Activated CD8-positive, alpha-beta memory T cell treated with anti-CD3 and anti-CD28 coated beads for 1 hour (primary cell): ENCODE measurements at places on chromosomes 7 and 10.

DNA sequence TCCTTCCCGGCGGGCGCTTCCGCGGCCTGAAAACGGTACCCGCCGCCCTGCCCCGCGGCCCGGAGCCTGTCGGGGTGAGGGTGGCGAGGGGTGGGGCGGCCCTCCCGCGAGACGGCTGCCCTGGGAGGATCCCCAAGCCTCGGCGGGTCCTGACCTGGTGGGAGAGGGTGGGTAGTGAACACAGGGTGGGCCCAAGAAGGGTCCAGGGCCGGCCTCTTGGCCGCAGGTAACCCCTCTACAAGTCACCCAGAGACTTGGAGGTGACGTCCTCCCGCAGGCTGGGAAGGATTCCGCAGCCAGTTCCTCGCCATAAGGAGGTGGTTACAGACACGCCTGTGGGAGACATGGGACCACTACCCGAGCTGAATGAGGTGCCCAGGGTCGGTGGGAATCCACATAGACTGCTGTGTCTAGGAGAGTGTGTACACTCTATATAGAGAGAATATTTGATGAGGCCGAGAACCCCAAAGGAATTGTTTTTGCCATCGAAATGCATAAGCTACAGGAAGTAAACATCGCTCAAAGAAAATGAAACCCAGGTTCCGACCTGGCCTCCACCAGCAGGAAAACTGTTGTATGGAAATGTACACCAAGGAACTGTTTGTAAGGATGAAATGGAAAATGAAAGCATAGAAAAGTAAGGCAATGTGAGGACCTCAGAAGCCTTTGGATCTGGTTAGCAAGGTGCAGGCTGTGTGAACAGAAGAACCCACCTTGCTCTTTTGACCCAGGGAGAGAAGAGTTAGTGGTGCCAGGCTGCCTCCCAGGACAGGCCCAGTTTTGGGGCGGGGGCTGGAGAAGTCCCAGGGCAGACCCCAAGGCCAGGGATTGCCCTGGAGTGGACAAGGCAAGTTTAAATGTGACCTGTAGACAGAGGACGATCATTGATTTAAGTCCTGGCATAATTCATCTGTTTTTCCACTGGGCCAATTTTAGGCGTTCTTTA is 659 bp downstream of the OPTN start:
- DNase-seq: no peak

DNA sequence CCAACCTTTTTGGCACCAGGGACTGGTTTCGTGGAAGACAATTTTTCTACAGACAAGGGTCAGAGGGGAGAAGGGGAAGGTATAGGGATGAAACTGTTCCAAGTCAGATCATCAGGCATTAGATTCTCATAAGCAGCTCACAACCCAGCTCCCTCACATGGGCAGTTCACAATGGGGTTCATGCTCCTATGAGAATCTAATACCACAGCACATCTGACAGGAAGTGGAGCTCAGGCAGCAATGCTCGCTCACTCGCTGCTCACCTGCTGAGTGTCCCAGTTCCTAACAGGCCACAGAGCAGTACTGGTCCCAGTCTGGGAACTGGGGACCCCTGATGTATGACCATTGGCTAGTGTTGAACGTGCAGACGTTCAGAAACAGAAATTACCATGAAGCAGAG is 63.7 kb downstream of the ATE1 start:
- no peak for DNase-seq

- DNase-seq: no peak
Observed at GRCh38 chr10:28793482-28793881, 116.2 kb downstream of the BAMBI start.

DNA sequence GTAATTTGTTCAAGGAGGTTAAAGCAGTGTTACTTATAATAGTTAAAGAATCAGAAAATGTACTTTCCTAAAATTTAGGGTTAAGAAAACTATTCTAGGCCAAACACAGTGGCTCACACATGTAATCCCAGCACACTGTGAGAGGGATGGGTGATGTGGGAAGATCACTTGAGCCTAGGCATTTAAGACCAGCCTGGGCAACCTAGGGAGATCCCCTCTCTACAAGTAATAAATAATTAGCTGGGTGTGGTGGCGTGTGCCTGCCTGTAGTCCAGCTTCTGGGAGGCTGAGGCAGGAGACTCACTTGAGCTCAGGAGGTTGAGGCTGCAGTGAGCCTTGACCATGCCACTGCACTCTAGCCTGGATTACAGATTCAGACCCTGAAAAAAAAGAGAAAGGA is 3.6 kb upstream of the STEAP2 start:
- no peak for DNase-seq

GRCh38 chr7:118109607-118110006 is 74.4 kb upstream of the LSM8 start:
- no peak for DNase-seq

GRCh38 chr7:127755521-127755920 is 103.5 kb downstream of the SND1 start:
- DNase-seq: no peak

- no peak for DNase-seq
Observed at GRCh38 chr10:77305650-77306632, 331.7 kb downstream of the KCNMA1 start.

- DNase-seq: no peak
Observed at GRCh38 chr10:127033216-127034033, 128.2 kb downstream of the DOCK1 start.

- DNase-seq: peak; percentile 21
Observed at GRCh38 chr10:17430647-17431355, 23.6 kb downstream of the ST8SIA6 start.

DNA sequence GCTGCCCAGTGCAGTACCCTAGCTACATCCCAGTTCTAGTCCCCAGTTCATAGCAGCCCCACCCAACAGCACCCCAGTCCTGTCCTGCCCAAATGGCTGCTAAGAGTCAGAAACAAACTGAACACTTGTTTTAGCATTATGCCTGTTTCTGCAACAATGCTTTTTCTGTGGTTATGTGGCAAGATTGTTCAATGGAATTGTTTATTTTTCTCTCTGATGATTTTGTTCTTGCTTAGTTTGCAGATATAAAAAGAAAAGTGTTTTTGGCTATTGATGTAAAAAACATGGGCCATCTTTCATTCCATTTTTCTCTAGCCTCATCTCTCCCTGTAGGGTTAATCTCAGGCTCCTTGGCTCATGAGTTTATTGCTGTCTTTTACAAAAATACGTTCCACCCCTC is 42.5 kb downstream of the LRRC4 start:
- no peak for DNase-seq

- no peak for DNase-seq
Observed at GRCh38 chr10:63718421-63718820, 197.2 kb downstream of the REEP3 start.

DNA sequence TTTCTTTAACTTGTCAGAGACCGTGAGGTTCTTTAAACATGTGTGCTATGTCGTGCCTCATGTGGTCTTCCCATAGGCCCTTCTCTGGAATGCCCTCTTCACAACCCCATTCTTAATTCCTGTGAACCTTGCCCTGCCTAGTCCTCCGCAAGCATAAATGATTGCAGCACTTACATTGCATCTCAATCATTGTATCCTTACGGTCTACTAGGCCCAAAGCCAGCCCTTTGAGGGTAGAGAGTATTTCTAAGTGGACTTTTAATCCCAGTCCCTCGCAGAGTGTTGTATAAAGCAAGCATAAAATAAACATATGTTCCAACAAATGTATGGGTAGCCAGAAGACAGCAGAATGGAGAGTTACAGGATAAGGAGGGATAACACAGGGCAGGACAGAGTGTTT is 92.1 kb upstream of the FAM133B start:
- DNase-seq: no peak

- no peak for DNase-seq
Observed at GRCh38 chr7:121262221-121262620, 66.6 kb upstream of the WNT16 start.

GRCh38 chr10:69810675-69811397 is 9.1 kb downstream of the COL13A1 start:
- DNase-seq: no peak

- no peak for DNase-seq
Observed at GRCh38 chr7:20301311-20301939, 29.3 kb upstream of the ITGB8 start.

DNA sequence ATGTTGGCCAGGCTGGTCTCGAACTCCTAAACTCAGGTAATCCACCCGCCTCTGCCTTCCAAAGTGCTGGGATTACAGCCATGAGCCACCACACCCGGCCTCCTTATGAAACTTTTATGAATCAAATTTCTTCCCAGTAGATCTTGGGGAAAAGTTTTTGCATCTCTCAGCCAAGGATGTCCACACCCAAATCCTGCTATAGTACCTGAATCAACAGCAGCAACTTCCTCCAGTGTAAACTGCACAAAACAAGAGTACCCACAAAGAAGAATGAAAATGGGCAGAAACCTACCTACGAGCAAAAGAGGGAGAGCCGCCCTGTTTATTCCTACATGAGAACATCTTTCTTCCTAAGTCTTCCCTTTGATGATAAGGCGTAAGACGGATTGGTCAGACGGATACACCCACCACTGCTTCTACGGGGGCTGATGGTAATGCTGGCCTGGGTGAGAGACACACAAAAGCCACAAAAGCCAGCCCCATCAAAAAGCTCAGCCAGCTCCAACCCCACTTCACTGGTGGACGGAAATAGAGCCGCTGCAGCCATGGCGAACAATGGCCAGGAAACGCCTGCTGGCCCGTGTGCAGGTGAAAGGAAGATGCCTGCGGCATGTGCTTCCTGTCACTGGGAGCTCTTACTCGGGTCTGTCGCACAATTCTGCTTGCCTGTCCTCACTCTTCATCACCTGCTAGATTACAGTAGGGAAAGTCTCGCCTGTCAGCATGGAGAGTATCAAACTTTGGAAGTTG is 10.4 kb downstream of the JCAD start:
- DNase-seq: no peak

- DNase-seq: no peak
Observed at GRCh38 chr10:42738679-42739078, 43.9 kb upstream of the BMS1 start.

- no peak for DNase-seq
Observed at GRCh38 chr7:111324228-111324627, 233.3 kb downstream of the LRRN3 start.

- DNase-seq: no peak
Observed at GRCh38 chr7:94392393-94392786, 2.3 kb upstream of the COL1A2 start.

DNA sequence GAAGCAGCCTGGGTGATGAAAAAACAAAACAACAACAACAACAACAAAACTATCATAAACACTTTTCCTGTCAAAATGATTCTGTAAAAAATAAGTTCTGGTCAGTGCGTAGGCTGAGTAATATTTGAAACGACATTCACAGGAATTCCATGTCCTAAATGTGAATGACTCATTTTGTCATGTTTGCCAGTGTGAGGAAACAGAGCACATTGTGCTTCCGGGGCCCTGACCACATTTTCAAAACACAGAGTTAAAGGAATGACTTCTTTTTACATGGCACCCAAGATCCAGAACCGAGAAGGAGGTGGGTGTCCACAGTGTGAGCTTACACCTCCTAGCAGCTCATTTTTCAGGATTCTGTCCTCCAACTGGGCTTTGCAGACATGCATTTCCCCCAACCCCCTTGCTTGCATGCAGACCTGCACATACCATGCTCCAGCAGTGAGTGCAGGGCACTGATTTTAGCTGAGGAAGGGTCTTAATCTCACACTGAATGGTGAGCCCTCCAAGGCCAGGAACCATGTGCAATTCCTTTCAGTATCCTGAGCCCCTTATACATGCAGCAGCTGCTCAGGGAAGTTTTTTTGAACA is 3.0 kb downstream of the CLRN3 start:
- no peak for DNase-seq

- DNase-seq: no peak
Observed at GRCh38 chr10:8114741-8115617, 60.5 kb downstream of the GATA3 start.

- peak; percentile 28 for DNase-seq
Observed at GRCh38 chr10:16787361-16787791, 29.8 kb downstream of the RSU1 start.

DNA sequence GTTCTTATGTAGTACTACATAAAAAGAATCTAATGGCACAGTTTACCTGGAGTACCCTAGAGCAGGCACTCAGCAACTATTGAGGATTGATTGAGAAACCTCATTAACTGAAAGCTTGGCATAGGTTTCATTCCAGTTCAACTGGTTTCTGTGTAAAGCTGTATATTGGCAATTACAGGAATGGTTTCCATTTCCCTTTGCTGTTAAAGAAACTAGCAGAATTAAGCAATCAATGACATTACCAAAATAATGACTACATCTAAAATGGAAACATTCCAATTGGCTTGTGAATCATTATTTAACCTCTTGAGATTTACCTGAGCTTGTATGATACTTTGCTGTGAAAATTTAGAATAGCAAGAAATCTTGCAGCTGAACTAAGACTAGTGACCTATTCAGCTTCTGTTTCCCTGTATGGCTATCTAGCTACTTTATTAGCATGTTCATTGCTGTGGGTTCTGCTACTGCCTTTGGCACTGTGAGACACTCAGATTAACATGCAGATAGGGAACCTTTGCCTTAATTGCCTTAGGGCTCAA is 33.5 kb upstream of the CADPS2 start:
- no peak for DNase-seq

DNA sequence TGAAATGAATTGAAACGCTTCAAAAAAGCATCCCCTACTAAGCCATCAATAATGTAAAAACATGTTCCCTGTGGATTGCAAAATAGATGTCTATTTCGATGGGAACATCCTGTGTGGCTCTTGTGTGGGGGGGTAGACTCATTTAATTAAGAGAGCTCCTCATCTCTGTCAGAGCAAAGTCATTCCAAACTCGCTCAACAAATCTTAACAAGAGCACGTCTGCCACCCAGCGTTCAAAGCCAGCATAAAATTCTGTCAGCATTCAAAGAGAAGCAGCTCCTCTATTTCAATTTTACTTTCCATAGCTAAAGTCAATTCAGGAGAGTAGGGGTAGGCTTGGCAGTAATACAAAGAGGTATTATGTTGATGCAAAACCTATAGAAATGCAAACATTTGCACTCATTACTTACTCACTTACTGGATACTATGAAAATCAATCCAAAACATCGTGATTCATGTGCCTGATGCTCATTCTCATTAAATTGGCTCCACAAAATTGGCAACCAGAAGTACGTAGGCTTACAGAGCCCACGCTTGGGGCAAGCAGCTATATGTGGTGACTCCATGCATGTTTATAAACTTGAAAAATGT is 114.9 kb downstream of the IPMK start:
- no peak for DNase-seq

DNA sequence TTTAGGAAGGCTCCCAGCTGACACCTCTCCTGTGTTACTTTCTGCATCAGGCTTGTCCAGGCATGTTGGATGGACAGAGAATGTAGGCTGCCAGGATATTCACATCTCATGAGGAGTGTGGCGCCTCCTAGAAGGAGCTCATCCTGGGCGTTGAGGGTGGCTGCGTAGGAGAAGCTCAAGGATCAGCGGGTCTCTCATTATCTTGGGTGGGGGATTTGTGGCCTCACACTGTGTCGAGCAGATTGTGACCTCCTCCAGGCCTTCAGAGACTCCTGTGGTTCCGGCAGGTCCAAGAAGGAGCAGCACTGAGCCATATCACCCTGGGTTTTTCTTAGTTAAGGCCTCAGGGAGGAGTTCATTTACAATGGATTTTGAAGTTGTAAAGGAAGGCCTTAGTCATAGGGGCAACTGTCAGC is 8.7 kb upstream of the COBL start:
- DNase-seq: no peak

GRCh38 chr10:1542941-1543340 is 194.4 kb downstream of the ADARB2 start:
- no peak for DNase-seq

GRCh38 chr10:86647773-86648703 is 6.3 kb upstream of the OPN4 start:
- no peak for DNase-seq
